ENCODE measurements at places on chromosomes 6 and 20.

DNA sequence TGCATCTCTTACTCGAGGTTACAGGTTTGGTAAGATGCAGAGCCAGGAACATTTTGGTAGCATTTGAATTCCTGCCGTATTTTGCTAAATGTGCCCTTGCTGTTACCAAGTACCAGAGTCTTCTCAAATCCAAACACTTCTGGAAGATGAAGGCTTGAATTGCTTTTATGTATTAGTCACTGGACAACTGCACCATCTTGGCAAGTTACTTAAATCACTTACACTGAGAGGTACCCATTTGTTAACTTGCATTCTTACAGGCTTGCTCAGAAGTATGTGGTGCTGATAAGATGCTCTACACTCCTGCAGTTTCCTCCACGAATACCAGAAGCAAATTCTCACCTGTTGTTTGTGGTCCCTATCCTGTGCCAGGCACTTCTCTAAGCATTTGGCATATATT lies 12.7 kb downstream of the IL22RA2 start:
- DNase-seq = no peak

GRCh38 chr6:148747145-148747470 lies 278 bp downstream of the UST start:
- DNase-seq = no peak

DNA sequence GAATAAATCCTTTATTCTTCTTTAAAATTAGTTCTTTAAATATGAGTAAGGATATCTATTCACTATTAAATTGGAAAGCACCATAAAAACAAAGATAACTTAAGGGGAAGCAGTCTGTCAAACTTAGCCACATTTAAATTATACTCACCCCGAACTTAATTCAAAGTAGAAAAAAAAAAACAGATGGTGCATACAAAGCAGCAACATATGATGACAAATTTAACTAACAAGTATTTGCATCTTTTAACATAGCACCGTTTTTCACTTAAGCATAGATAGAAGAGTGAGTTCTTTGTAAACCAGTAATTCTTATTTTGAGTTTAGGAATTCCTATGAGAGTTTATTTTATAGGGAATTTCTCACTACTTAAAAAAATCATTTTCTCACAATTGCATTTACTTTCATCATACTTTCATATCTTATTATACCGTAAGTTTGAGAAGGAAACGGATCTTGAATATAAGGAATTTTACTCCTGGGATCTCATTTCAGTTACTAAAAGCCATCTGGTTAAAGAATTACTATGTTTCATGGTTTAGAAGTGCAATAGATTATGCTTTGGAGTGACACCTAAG lies 828.2 kb upstream of the MAP3K7 start:
- DNase-seq = no peak

GRCh38 chr6:51640021-51640420 lies 447.4 kb downstream of the PKHD1 start:
- no peak for DNase-seq

- no peak for DNase-seq
Measured at GRCh38 chr6:18632670-18633410, 245.7 kb downstream of the RNF144B start.

DNA sequence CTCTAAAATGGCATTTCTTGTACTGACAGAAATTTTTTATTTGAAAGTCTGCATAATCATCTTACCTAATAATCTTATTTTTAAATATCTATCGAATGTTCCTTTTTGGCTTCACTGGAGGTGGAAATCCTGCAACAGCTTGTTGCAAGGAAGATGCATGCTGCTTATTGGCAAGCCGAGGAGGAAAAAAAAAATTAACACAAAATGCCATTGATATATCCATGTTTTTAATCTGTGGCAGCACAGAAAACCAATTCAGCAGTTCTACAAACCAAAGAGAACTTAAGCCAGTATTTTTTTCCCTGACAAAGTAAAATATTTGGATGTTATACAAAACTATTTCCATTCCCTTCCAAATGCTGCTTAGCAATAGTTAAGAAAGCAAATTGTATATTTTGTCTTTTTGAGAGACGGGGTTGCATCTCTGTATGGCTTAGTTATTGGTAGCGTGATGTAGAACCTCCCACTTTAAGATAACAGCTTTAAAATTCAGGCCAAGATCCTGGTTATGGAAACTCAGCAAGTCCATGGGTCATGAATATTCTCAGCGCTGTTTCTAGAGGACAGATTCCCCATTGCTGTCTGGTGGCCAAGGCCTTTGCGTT lies 231.4 kb downstream of the TMEM242 start:
- no peak for DNase-seq

GRCh38 chr20:12554426-12554825 lies 454.3 kb upstream of the SPTLC3 start:
- peak; percentile 90 for DNase-seq

GRCh38 chr6:73713426-73714147 lies 17.6 kb downstream of the CD109 start:
- peak; percentile 2 for DNase-seq

- peak; percentile 66 for DNase-seq
Measured at GRCh38 chr6:87078983-87079616, 15.8 kb downstream of the CGA start.

DNA sequence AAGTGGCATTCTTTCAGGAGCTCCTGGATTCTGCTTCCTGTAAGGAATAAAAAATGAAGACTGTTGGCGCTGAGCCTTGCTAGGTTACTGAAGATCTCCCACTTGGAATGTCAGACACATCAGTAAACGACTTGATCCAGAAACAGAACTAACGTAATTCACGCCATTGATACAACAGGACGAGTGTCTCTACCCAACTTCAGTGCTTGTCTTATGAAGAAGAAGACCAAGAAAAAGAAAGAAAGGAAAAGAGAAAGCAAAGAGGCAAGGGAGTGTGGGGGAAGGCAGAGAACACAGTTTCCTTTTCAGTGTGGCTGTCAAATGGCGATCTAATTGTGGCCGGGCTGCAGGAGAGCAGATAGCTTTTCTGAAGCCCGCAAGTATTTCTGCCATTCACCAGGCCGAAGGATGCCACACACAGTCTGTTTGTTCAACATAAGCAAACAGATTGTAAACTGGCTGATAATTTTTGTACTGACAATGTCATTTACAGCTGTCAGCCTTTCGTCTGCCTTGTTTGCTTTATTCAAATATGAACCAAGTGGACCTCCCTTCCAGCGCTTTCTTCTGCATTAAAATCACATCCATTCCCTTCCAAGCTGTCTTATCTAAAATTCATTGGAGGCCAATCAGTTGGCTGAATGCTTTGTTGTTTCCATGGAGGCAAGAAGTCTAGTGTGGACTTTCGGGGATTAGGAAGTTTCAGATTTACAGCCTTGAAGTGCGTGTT lies 180.6 kb downstream of the FOXA2 start:
- DNase-seq = peak; percentile 91

GRCh38 chr6:149239573-149240209 lies 77.8 kb upstream of the TAB2 start:
- DNase-seq = no peak

GRCh38 chr6:169968541-169969270 lies 217.3 kb downstream of the ERMARD start:
- DNase-seq = no peak

GRCh38 chr6:140988780-140989179 lies 1143.9 kb upstream of the GJE1 start:
- no peak for DNase-seq

DNA sequence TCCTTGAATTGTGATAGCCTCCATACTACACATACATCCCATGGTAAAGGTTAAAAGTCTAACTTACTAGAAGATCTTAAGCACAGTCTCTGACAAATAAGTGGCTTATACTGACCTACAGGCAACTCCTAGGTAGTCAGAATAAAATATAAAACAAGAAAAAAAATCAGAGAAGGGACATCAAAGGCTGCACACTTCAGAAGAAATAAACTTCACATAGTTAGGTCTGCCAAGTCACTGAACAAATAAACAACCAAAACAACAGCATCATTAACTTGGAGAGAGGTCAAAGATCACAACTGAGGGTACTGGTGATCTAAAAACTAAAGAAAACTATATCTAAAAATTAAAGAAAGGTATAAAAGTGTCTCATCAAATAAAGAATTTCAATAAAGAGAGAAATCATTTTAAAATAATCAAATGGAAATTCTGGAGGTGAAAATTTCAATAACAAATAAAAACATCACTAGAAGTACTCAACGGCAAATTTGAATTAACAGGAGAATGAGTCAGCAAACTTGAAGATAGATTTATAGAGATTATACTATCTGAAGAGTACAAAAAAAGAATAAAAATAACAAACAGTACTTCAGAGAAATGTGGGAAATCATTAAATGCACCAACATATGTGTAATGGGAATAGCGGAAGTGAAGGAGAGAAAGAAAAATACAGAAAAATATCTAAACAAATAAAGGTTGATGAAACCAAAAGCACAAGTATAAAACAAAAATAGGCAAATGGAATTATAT lies 88.0 kb upstream of the UST start:
- no peak for DNase-seq

- peak; percentile 44 for DNase-seq
Measured at GRCh38 chr6:43243664-43244321, 512 bp downstream of the TTBK1 start.

DNA sequence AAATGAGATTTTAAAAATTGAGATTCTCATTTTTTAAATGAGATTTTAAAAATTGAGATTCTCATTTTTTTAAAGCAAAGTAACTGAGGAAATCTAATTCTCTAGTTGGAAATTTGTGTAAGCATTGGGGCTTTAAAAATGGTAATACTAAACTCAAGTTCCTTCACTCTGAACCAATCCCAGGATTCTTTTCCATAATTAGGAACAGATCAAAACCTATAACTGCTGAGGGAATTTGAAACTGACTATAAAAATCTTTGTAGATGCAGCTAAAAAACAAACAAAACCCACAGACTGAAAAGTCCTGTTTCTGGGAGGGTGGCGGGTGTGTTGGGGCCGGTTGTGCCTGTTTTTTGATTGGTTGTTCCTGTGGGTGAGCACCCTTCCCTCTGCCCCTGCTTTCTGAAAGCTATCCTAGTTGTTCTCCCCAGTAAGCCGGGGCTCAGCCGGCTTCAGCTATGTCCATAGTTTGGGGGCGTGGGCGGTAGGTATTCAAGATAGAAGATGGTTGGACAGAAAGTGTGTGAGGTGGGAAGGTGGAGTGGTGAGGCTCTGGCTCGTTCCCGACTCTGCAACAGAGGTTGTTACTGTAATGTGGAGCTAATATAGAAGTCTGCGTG lies 49.3 kb downstream of the GFRA4 start:
- DNase-seq = no peak

DNA sequence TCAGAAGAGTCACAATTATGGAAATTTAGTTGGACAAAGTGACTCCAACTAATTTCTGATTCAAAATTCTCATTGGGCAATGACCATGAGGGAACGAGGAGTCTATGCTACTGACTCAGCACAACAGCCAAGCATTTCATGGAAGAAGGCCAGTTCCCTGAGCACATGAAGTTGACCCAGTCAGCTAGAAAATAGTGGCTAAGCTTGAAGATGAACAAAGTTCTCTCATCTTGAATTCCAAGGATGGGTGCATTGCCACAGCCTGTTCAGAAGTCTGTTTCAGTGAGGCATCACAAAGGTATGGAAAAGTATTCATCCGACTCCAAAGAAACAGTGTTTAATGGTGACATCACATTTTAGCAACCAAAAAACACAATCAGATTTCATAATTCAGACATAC lies 676.9 kb downstream of the HACE1 start:
- DNase-seq = no peak

GRCh38 chr6:107867302-107867615 lies 43.1 kb upstream of the SCML4 start:
- no peak for DNase-seq

DNA sequence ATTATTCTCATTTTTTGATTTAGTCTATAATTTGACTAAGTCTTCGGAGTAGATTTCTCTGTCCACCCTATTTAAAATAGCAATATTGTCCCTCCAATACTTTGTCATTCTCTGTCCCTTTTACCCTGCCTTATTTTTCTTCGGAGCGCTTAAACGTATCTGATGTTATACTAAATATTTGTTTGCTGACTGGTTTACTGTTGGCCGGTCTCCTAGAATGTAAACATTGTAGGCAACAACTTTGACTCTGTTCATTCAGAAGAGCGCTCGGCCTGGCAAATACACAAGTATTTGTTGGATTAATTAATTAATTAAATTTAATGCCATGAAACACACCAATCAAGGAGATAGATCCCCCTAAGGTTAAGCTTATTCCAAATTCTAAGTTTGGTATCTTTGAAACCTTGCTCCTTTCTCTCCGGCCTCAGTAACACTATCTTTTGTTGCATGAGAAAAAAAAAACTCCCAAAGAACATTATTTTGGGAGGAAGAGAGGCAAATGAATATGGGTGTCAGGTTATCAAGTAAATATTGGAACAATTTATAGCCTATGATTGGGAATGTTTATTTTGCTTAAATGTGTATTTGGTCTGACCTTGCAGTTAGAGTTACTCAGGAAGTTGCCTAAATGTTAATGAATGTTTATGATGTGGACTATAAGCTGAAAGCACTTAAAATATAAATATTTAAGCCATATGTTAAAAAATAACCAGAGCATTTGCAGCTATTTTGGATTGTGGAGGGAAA lies 231.1 kb downstream of the SOX4 start:
- DNase-seq = peak; percentile 19

- DNase-seq = peak; percentile 43
Measured at GRCh38 chr20:20666359-20666758, 46.1 kb downstream of the RALGAPA2 start.

- DNase-seq = no peak
Measured at GRCh38 chr6:115618256-115618655, 442.4 kb downstream of the FRK start.

GRCh38 chr6:1111361-1111760 lies 200.5 kb upstream of the FOXQ1 start:
- DNase-seq = no peak

- DNase-seq = no peak
Measured at GRCh38 chr6:30917487-30917886, 3.4 kb downstream of the VARS2 start.

DNA sequence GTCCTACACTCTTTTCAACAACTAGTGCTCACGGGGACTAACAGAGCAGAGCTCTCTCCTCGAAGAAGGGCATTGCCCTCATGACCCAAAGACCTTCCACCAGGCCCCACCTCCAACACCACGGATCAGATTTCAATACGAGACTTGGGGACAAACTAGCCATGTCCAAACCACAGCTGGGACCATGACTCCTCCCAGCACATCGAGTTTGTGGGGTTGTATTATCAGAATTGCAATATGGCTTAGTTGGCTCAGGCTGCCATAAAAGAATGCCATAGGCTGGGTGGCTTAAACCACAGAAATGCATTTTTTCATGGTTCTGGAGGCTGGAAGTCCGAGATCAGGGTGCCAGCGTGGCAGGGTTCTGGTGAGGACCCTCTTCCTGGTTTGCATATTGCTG lies 189.7 kb upstream of the PMEPA1 start:
- DNase-seq = no peak
